ENCODE measurements at places on chromosomes 4 and X.
A peak's percentile ranks its signal among the peaks of the same experiment; 100 is the strongest.

- no peak for DNase-seq
These were observed 36.9 kb upstream of the SPRY1 start for GRCh38 chr4:123359449-123360315.

DNA sequence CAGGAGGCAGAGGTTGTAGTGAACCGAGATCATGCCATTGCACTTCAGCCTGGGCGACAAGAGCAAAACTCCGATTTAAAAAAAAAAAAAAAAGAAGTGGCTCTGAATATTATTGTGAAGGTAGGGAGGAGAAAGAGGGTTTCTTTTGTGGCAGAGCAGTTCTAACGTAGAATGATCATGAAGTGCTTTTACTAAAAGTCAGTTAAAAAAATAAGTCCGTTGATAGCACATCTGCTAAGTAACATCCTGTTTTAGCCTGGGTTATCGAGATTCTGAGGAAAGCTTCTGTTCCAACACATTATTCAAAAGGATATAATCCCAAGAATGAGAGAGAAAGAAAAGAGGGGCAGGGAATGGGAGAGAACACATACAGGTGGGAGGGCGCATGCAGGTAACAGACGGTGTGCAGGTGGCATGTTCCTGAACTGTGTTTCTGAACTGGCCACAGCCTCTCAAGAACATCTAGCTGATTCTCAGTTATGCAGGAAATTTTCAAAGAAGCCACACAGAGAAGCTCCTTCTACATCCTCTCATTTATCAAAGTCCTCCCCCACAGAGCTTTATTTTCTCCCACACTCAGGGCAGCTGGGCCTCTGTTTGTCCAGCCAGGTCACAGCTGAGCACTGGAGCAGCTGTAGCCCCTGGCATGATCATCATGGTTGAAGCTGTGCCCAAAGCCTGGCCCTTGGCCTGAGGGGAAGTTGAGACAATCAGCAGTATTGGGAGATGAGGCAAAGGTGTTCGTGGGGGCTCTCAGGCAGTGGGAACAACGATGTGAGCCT is 342.3 kb downstream of the ZNF674 start:
- no peak for DNase-seq

DNA sequence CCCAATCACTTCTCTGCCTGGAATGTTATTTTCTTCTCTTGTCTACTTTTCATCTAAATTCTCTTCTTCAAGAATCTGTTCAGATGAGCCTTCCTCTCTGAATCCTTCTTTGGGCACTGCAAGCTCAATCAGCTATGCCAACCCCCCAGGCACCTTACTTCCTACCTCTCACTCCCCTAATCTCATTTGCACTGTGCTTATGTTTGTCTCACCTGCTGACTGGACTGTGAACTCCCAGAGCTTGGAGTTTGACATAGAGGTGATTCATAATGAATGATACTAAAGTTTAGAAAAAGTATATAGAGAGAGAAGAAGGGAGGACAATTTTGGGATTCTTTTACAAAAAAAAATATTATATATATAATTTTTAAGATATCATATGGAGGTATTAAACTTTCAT is 36.3 kb downstream of the ANXA10 start:
- DNase-seq, result no peak

- no peak for DNase-seq
These were observed 4.5 kb downstream of the TRIML1 start for GRCh38 chr4:188143731-188144130.

GRCh38 chr4:7237873-7238272 is 45.5 kb downstream of the SORCS2 start:
- no peak for DNase-seq

DNA sequence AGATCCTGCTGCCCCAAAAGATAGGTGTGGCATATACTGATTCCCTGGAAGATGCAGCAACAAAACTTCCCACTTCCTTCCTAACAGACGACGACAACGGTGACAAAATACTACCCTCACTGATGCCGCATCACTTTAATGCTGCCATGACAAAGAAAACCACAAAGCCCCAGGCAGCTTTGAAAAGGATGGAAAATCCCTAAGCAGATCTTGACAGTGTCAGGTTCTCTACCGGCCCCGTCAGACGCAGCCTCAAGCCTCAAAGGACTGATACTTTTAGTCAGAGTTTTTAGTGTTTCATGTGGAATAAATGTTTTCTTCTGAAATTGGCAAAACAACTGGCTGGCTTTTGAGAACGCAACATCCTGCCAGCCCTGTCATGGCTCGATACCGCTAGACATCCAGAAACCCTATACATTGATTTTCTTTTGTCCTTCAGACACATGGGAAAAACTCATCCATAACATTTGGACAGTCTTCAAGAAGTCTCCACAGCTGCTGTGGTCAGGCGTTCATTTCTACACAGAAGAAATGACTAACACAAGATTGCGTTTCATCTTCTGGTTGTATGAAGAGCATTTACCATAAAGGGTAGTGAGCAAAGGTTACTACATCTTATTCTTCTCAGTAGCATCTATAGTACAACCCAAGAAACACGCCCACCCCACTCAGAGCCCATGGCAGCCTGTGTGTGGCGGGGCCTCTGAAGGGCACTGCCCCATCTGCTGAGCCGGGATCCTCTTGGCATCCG is 60.1 kb downstream of the GATB start:
- no peak for DNase-seq

GRCh38 chrX:30065226-30065625 is 150.1 kb upstream of the MAGEB2 start:
- DNase-seq, result no peak

- no peak for DNase-seq
These were observed 48.3 kb upstream of the GRPR start for GRCh38 chrX:16075087-16075486.

GRCh38 chr4:10582059-10582686 is 102.4 kb downstream of the CLNK start:
- DNase-seq, result peak; percentile 20

GRCh38 chr4:140277576-140277975 is 95.9 kb upstream of the SCOC start:
- no peak for DNase-seq

GRCh38 chrX:118718737-118719136 is 8.7 kb upstream of the IL13RA1 start:
- no peak for DNase-seq

DNA sequence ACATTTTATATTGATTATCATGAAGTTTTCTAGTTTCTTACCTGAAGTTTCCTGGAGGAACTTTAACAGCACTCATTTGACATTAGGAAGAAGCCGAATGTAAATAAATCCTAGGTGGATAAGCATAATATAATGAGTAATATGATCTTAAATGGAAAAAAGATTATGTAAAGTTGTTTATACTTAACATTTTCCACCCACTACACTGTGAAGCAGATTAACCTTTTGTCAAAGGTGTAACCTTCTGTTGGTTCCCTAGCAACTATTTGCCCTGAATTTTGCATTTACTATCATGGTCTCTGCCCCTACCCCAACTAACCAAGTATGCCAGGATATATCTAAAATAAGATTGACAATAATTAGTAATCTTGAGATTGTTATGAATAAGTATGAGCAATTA is at the start of gene UGT2A1:
Gene UGT2A1 (minus strand): TSS at position 101 of the 400 bp plus-strand sequence. CDS start 5,603 bp downstream, outside the sequence.
- DNase-seq, result no peak

DNA sequence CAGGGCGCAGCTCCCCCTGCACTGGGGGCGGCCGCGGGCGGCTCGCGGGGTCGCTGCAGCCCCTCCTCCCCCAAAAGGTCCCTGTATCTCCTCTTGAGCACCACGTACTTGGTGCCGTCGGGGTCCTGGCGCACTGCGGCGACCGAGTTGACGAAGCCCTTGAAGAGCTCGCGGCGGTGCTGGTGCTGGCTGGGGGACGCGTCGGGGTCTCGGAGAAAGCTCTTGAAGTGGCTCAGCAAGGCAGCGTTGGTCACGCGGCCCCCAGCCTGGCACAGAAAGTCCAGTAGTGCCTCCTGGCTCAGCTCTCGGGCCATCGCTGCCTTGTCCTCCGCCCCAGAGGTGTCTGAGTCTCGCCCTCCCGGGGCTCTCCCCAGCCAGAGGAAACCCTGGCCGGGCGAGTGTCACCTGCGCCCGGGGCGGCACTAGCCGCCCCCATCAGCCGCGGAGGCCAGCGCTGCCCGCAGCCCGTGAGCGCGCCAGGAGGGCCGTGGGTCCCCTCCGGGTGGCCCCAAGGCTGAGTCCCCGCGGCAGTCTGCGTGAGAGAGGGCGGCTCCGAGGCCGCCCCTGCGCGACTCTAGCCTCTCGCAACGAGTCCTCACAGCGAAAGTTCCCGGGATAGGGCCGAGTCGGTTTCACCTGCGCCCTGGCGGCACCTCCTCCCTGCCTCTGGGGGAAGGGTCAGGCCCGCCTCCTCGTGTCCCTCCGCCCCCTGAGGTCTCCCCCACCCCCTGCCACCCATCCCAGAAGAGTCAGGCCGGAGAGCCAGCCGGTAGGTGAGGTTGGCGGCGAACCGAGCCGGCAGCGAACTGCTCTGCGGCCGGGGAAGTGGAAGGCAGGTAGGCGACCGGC is at the start of gene SOWAHB:
Gene SOWAHB (minus strand): TSS at position 609 of the 849 bp plus-strand sequence. CDS start 295 bp downstream, at position 314.
- no peak for DNase-seq

GRCh38 chr4:110073053-110073845 is 125.2 kb downstream of the ELOVL6 start:
- DNase-seq, result no peak

GRCh38 chrX:80578517-80579105 is 158.4 kb downstream of the TENT5D start:
- DNase-seq, result peak; percentile 31

DNA sequence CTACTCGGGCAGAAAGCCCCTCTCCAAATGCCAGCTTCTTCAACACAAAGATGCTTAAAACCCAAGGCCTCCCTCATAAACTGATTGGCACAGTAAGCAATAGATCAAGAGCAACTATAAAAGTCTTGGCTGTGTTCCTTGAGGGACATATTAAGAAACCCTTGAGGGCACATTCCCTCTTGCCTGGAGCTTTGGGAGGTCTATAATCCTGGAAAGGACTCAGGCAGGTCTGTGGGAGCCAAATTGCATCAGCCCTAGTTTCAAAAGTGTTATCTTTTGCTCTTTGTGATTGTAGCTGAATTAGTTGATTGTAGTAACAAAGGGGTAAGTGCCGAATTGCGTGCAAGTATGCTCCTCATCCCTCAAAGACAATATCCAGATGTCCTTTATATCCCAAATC is 18.6 kb upstream of the SETD7 start:
- DNase-seq, result no peak

- DNase-seq, result peak; percentile 36
These were observed 72.1 kb downstream of the PRSS12 start for GRCh38 chr4:118280501-118281218.

- no peak for DNase-seq
These were observed 65.9 kb downstream of the SRPX start for GRCh38 chrX:38154818-38155217.

GRCh38 chr4:61666244-61666643 is 466.1 kb downstream of the ADGRL3 start:
- no peak for DNase-seq

- DNase-seq, result no peak
These were observed 25.5 kb downstream of the CHST7 start for GRCh38 chrX:46599051-46599560.

GRCh38 chrX:41389311-41389888 is 55.4 kb downstream of the DDX3X start:
- DNase-seq, result no peak

Measured in HEK293T (cell line).